ENCODE measurements at places on chromosomes 7 and 10.

- DNase-seq: no peak
These were observed 168.6 kb downstream of the GFRA1 start for GRCh38 chr10:116104210-116104932.

- DNase-seq: no peak
These were observed 3.4 kb downstream of the MMRN2 start for GRCh38 chr10:86953747-86954680.

DNA sequence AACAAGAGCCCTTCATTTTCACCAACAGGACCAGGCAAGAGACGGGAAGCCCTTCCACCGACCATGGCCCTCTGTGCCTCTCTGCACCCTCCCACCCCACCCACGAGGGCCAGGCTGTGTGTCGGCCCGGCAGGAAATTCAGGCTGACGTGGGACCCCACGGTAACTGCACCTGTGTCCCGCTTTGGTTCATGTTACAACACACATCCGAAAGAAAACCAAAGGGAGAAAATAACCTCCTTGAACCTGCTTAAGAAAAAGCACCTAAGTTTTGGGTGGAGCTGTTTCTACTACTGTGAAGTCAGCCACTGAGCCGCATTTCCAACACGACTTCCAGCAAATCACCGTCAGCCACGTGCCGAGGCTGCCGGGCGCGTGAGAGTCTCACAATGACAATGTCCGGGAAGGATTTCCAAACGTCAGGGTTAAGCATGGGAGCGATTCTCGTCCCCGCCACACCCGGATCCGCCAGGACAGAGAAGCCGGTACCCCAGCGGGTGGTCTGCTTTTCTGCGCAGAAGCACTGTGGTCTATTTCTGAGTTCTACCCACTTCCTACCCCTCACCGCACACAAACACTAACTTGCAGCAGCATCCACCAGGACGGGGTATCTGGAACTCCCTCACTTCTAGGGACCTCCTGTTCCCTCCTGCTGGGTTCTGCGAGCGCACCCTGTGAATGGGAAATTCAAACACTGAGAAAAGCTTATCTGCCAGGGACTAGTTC lies 36.6 kb downstream of the AMZ1 start:
- no peak for DNase-seq

DNA sequence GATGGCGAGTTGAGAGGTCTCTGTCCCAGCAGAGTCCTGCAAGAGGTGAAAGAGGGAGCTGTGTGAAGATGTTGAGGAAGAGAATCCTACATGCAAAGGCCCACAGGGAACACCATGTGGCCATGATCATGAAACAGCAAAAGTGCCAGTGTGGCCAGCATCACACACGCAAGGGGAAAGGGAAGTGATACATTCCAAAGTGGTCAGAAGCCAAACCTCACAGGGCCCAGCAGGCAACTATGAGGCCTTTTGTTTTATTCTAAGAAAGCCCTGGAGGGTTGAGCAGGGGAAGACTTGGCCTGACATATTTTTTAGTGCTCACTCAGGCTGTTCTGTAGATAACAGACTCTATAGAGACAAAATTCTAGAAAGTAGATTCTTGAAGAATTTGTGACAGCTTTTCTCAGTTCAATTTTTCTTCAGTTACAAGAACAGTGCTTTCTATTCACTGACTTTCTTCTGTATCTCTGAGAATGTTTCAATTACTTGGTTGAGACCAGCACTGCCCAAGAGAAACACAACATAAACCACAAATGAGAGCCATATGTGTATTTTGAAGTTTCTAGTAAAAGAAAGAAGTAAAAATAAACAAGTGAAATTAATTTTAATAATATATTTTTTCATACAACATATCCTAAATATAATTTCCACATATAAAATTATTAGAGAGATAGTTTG lies 82.3 kb downstream of the HTR7 start:
- no peak for DNase-seq

GRCh38 chr10:77887631-77888355 lies 38.8 kb downstream of the DLG5 start:
- no peak for DNase-seq

All from SHP77 treated with DMSO at 0.1 percent for 48 hours (cell line).